ENCODE measurements at places on chromosomes 2 and 18. TPM values are rescaled to one million over a fixed set of nuclear protein-coding genes. Genes with fewer than 3 reads are reported as not detected.
A peak's percentile ranks its signal among the peaks of the same experiment; 100 is the strongest.

- DNase-seq: no peak
These were observed 172.7 kb upstream of the TRIB2 start for GRCh38 chr2:12543978-12544558.

- DNase-seq: no peak
These were observed 75.1 kb downstream of the FSIP2 start for GRCh38 chr2:185813707-185814106.

GRCh38 chr2:118589721-118590120 lies 257.7 kb downstream of the EN1 start:
- no peak for DNase-seq

DNA sequence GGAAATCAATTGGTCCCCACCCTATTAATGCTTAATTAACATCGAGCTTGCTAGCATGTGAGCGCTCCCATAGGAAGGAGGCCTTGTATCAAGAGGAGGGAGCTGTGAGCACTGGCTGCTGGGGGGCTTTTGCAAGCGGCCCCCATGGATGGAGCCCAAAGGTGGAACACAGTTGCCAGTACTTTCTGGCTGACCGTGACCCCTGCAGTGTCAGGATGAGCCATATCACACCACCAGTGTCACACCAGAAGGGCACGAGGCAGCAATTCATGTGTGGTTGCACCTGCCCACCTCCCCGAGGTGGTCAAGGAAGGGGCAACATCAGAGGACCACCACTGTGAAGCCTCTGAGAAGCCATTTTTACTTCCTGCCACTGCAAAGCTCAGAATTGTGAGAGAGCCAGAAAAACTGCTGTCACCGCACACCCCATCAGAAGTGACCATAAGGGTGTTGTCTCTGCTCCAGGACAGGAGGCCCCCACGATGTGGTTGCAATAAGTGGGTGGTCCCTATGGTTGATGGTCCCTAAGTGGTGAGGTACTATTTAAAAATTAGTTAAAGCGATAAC lies 99.8 kb upstream of the RAB6C start:
- DNase-seq: peak; percentile 36

DNA sequence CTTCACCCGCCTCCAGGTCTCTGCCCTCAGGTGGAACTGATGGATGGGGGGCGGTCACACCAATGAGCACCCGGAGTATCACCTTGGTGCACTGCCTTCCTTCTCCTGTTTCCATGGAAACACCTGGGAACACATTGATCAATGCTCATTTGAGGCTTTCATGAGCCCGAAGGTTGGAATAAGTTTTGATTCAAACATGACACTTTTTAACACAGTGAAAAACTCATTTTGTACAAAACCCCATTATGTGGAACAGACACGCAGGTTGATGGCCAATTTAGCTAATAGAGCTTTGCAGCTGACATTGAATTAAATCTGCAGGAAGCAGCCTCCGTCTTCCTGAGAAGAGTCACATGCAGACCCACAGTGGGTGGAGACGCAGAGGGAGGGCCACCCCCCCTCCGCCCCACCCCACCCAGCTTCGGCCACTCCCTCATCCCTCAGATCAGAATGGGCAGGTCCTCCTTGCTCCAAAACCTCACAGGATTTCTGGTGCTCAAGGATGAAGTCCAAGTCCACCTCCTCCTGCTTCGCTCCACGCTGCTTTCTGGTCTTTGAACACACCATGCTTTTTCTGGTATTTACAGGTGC lies 96.0 kb upstream of the MYCN start:
- DNase-seq: no peak

GRCh38 chr2:151947813-151948165 lies 119.6 kb upstream of the ARL5A start:
- no peak for DNase-seq

- DNase-seq: no peak
These were observed 113.4 kb upstream of the RAB27B start for GRCh38 chr18:54714851-54715250.

- DNase-seq: no peak
These were observed 585 bp downstream of the PNKD start for GRCh38 chr2:218270721-218271486.

DNA sequence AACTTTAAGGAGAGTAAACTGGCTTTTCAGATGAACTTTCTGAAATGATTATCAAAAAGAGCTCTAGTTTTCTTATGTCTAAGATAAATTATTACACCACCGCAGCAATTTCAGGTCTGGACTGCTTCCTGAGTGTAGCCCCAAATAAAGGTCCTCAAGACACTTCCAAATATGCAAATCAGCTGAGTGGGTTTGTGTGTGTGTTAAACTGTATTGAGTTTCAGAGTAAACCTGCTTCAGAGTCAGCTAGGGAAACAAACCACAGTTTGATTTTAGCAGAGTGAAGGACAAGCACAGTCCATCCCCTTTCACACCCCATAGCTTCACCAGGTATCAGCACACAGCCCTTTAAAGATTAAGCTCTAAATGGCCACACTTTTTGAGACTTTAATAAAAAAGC lies 168.7 kb downstream of the NRXN1 start:
- no peak for DNase-seq

- no peak for DNase-seq
These were observed 113.5 kb upstream of the NEDD4L start for GRCh38 chr18:57930476-57930875.

- DNase-seq: no peak
These were observed 125.2 kb upstream of the MAP2 start for GRCh38 chr2:209298601-209299000.

DNA sequence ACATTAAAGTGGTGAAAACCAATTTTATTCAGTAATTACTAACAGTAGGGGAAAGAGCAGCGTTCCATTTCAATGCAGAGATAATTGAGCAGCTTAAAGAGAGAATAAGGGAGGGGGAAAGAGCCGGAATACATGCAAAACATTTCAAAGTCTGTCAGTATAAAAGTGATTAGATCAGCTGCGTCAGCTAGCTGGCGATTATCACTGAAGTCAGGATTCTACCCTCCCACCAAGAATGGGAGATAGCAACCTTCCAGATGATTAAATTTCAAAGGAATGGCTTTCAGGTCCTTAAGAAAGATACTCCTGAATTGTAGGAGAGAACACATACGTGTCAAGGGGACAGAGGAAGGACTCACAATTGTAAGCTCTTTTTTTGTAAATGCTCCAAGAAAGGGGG lies 2.7 kb upstream of the ZC3H6 start:
- DNase-seq: no peak

DNA sequence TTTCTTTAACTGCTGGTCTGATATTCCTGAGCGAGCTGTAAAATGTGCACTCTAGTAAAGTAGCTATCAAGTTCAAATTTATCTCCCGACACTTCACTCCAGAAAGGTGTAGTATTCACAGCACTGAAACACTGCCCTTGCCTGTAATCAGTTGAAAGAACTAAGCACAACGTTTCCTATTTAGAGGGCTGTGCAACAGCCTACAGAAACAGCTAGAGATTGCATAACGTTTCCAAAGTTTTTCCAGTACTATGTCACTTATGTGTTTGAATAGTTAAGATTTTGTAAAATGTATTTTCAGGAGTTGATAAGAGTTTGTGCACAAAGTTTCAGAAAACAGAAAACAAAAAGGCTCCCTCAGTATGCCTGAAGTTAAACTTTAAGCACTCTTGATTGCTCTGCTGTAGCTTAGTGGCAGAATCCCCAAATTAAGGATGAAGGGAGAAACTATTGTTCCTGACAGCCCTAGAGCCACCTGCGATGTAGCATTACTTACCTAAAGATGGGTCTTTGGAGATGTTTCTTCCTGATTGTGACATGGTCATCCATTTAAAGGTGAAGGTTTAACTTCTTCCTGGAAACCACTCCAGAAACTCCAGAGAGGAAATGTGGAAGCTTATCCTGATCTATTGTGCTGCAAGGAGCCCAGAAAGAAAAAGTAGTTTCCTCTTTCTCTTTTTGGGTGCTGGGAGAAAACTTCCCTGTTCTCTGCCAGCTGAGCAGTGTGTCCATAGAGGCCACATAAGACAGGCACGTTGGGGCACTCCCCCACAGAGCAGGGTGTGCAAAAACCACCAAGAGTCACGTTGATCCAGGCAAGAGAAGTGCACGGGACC lies 536 bp downstream of the PDE1A start:
- DNase-seq: no peak

DNA sequence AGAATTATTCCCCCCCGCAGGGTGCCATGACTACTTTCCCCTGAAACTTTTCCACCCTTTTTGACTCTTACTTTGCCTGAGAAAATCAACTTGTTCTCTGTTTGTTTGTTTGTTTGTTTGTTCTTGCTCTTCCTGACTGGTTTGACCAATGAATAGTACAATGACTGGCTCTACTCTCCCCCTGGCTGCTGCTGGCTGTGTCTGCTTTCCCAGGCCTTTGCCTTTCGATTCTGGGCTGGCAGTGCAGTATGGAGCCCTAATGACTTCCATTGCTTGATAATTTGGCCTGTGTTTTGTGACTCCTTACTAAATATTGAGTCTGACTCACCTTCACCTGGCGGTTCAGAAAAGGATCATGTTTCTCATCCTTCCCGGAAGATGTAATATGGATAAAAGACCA lies 241.1 kb downstream of the TMEM182 start:
- no peak for DNase-seq

- no peak for DNase-seq
These were observed 662.9 kb downstream of the ZEB2 start for GRCh38 chr2:143856978-143857377.

DNA sequence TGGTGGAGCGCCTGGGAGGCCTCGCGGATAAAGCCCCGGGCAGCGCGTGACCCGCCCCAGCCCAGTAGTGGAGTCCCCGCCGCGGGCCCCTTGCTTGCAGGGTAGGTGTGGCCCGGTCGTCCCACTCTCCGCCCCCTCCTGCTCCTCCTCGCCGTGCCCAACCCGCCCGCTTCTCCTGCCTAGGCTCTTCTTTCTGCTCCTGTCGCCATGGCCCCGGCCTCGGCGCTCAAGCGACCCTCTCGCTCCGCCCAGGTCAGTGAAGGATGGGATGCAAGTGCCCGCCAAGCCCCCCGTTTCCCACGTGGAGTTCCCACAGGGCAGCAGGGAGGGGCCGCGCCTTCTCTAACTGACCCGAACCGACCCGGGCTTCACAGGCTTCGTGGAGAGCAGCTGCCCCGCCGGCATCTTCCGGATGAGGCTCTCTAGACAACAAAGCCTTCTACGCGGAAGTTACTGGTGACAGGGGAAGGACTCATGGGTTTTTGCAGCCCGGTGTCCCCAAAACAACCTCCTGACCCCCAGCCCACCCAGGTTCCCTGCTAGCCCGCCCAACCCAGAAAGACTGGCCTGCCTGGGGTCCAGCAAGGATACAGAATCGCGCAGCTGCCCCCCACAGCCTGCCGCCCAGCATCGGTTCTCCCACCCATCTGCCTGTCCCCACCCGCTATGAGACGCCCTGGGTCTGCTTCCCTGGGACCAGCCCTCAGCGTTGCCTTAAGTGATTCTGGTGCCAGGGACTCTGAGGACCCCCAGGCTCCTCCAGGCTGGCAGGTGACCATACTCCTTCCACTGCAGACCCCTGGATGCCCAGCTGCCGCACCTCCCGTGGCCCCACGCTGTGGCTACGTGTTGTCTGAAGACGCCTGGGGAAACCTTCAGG lies 32.8 kb downstream of the TTC32 start:
- peak; percentile 75 for DNase-seq

GRCh38 chr2:196441527-196441926 lies 198.0 kb upstream of the CCDC150 start:
- DNase-seq: no peak

- DNase-seq: no peak
These were observed 312.3 kb upstream of the KCNJ3 start for GRCh38 chr2:154386186-154386585.

- DNase-seq: no peak
These were observed 16.3 kb downstream of the WDPCP start for GRCh38 chr2:63572001-63572400.

DNA sequence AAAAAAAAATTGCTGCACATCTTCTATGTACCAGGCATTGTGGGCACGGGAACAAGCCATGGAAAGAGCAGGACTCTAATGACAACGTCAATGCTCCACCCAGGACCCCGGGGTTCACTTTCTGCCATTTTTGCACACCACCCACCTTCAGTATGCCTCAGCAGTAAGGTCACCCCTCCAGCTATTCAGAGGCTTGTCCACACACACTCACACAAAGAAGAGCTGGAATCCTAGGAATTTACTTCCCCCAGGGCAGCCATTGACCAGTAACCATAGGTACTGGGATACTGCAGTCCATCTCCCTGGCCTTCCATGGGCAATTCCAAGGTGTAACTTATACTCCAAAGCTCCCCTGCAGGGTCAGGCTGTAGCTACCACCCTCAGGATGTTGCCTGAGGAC lies 170.8 kb downstream of the SUCLG1 start:
- DNase-seq: no peak

DNA sequence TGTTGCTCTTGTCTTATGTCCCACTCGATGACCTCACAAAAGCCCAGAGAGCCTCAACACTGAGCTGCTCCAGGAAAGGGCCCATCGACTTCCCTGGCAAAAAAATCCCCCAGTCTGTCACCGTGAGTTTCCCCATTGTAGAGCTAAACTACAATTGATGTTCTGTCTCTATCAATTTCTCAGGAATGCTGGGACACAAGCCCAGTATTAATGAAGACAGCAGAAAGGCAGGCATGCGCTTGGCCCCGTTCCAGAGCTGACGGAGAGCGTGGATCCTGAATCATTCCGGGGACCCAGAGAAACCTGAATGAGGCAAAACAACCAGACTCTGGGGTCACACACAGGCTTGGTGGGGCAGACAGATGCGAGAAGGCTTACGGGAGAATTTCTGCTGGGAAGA lies 146.9 kb downstream of the TTC32 start:
- DNase-seq: no peak

The C2orf80 gene
- not detected for total RNA-seq

The CAPN13 gene
- total RNA-seq: not detected

The GNLY gene
- 1,915 TPM for total RNA-seq

The WNT10A gene
- 0.35 TPM for total RNA-seq

The ANKRD29 gene
- total RNA-seq: not detected

The ZNF892 gene
- 3.5 TPM for total RNA-seq

The PXDN gene
- 2.0 TPM for total RNA-seq

The KCNG3 gene
- not detected for total RNA-seq

The DNAJC5G gene
- not detected for total RNA-seq

The TM4SF20 gene
- total RNA-seq: not detected

The SLC16A14 gene
- 0.47 TPM for total RNA-seq

The CRACDL gene
- 0.35 TPM for total RNA-seq

The DSG1 gene
- not detected for total RNA-seq

The TGFA gene
- not detected for total RNA-seq

The MGAT4A gene
- 57.4 TPM for total RNA-seq

The DRC1 gene
- total RNA-seq: not detected

The NEMP2 gene
- 12.9 TPM for total RNA-seq

The SLC4A5 gene
- total RNA-seq: 0.42 TPM
